ENCODE measurements at places on chromosomes 12 and 14.

- DNase-seq: no peak
Measured at GRCh38 chr14:68217791-68218340, 398.3 kb downstream of the RAD51B start.

DNA sequence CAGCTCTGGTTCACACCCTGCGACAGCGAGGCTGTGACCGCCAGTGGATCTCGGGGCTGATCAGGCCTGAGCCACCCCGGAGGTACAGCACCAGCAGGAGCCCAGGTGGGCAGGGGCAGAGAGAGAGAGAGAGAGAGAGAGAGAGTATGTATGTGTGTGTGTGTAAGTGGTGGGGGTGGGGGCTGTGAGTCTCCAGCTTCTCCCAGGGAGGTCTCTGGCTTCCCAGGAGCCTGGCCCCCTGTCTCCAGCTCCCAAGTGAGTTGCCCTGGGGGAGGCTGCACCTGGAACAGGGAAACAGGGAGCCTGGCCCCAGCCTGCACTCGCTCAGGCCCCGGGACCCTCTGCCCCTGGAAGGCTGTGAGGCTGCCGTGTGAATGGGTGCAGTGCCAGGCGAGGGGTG lies 2.0 kb downstream of the C14orf180 start:
- DNase-seq: no peak

DNA sequence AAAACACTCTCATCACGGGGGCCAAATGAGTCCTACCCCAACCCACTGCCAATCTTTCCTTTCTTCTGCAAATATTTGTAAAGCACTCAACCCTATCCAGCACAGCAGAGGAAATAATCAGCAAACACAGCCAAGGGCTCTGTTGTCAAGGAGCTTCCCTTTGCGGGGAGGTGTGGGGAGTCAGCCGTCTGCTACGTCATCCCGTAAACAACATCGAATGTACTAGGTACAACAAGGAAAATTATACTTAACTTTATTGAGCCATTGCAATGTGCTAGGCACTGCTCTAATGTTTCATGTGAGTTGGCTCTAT lies 22.8 kb downstream of the TMEM63C start:
- DNase-seq: no peak

GRCh38 chr12:120993496-120993895 lies 15.2 kb downstream of the HNF1A start:
- DNase-seq: no peak

- DNase-seq: no peak
Measured at GRCh38 chr14:105178868-105179140, 2.3 kb downstream of the NUDT14 start.

DNA sequence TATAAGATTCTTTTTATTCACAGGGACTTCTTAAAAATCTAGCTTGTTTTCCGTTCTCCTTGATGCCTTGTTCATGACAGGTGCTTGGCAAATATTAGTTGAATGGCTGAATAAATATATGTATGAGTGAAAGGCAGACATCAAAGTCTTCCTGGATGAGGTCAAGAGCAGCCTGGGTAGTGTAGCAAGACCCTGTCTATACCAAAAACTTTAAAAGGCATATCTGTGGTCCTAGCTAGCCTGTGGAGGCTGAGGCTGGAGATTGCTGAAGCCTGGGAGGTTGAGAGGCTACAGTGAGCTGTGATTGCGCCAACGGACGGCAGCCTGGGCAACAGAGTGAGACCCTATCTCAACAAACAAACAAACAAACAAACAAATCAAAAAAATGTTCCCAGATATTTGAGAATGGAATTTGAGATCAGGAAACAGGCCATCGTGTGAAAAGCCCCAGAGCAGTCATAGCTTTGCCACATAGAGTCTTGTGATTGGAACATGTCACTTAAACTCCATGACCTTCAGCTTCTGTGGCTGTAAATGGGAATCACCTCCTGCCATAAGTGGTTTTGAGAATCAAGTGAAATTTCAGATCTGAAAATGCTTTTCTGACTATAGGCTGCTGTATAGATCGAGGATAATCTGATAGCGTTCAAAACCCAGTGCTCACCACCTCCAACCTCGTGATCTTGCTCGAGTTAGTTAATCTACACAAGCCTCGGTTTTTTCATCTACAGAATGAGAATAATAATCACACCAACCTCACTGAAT lies 64.3 kb downstream of the ZFP36L1 start:
- no peak for DNase-seq

DNA sequence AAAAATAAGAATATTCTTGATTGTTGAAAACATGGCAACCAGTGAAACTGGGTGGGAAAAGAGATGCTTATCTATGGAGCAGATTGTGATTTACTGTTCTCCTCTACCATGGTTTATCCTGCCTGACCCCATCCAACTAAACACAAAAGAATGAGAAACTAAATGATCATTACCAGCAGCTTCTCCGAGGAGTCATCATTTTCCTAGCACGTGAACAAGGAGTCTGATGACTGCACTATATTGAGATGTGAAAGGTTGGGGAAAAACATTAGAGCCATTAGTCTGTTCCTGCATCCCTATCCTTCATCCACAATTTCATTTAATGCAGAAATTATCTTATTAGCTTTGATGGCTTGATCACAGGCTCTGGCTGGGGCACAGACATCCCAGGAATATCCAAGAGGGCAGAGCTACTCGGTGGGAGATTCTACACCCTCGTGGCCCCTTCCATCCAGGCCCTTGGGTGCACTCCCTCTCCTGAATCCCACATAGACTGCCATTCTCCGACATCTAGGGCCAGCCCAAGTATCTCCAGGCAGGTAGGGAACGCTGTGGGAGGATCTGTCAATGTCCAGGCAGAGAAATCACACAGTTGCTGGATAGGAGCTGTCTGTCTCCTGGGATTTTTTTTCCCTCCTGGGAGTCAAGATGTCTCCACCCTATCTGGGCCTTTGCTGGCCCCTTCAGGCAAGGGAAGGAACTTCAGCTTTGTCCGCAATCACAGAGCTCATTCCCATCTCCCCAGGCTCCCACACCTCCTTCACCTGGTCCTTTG lies 43.3 kb upstream of the DHRS4 start:
- peak; percentile 40 for DNase-seq

- DNase-seq: no peak
Measured at GRCh38 chr12:118591-118990, 52.0 kb downstream of the IQSEC3 start.

DNA sequence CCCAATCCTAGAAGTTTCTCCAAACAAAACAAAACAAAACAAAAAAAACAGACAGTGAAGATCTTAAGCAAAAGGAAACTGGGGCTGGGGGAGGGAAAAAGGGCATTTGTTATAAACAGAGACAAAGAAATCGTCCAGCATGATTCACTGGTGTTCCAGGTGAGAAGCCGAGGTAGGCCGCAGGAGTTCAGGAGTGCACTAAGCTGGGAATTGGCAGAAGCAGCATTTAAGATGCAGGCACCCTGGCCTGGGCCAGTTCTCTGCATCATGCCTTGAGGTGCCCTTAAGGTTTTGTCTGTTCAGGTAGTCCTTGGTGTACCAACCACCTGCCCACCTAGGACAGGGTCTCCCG lies 11.2 kb downstream of the TBX3 start:
- no peak for DNase-seq

DNA sequence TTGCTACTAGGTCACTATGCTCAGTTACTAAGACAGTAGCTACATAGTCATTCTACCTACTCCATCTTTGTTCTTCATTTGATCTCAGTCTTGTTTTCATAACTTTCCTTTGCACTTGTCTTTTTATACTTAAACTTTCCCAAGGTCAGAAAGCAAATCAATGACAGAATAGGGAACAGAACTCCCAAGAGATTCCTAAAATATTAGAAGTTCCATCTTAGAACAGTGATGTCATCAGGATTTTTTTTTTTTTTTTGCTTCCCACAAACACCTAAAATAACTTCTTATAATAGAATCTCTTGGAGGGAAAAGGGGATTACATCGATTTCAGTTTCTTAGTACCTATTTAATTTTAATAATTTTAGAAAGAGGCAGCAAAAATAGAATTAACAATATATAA lies 65.8 kb downstream of the NTN4 start:
- DNase-seq: no peak

DNA sequence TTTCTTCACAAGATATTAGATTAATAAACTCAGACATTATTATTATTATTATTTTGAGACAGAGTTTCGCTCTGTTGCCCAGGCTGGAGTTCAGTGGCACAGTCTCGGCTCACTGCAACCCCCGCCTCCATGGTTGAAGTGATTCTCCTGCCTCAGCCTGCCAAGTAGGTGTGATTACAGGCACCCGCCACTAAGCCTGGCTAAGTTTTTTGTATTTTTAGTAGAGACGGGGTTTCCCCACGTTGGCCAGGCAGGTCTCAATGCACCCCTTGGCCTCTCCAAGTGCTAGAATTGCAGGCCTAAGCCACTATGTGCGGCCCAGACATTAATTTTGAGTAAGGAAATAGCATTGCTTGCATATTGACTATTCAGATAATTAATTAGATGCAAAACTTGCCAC lies 554.9 kb upstream of the LRFN5 start:
- DNase-seq: no peak

DNA sequence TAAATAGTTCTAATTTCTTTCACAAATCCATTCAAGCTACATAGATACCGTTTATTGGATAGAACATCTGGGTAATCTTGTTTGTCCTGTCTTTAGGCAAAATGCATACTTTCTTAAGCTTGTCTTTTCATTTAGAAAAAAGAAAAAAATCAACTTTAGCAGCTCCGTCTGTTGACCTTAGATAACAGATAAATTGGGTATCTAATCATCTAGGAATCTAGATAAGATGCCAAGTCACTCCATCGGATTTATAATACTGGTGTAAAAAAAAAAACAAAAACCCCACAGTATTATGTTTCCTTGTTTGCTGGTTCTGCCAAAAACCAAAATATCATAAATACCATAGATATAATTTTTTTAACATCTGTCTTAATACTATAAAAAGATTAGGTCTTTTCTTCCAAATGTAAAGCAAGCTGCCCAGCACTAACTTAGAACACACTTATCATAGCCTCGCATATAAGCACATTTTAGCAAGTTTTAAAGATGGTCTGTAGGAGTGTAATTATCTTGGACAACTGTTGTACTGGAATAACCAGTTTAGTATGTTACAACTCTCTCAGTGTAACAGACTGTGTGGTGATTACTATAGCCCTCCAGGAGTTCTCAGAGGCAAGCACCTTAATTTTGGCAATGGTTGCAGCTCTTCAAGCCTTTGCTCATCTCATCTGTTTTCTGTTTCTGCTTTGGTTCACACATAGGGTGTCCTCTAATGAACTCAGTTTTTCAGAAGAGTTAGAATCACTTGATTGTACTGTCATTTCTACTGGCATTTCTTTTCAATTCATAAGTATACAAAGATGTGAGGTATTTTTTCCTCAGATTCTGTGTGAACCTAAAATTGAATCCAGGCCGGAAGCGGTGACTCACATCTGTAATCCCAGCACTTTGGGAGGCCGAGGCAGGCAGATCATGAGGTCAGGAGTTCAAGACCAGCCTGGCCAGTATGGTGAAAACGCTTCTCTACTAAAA lies 83.1 kb downstream of the ANO6 start:
- DNase-seq: peak; percentile 56

DNA sequence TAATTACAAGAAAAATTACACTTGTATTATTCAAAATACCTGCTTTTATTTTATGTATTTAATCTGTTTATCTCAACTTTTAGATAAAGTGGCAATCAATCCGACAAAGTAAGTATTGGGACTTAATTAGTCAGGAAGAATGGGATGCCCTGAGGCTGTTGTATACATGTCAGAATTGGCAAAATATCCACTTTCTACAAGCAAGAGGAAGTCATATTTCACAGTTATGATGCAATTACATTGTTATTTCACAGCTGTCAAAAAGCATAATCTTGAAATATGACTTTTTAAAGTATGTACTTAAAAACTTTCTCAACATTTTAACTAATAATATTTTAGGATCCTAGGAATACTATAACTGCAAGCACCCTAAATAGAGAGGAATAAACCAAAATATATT lies 357.1 kb upstream of the MGAT4C start:
- peak; percentile 6 for DNase-seq

DNA sequence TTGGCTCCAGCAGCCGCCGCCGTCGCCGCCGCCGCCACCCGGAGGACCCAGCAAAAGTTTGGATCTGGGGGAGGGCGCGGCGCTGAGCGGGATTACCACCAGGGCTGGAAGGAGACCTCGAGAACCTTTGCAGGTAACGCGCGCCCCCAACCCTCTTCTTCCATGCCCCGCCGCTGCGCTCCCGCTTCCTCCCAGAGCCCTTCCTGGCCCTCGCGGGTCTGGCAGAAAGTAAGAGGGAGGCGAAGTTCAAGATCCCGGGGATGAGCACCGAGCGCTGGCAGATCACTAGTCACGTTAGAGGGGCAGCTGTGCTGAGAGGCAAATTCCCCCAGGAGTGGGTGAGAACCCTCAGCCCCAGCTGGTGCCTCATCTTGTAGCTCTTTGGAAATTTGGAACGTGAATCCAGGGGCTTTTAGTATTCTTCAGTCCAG lies 3.9 kb downstream of the FLRT2 start:
- DNase-seq: no peak

- DNase-seq: no peak
Measured at GRCh38 chr14:68757618-68758081, 35.2 kb downstream of the ZFP36L1 start.

GRCh38 chr12:627863-628741 lies 35.1 kb downstream of the NINJ2 start:
- no peak for DNase-seq

GRCh38 chr12:83161456-83161855 lies 474.8 kb downstream of the TMTC2 start:
- DNase-seq: peak; percentile 30

GRCh38 chr12:41634091-41634490 lies 446.0 kb downstream of the PDZRN4 start:
- DNase-seq: no peak

DNA sequence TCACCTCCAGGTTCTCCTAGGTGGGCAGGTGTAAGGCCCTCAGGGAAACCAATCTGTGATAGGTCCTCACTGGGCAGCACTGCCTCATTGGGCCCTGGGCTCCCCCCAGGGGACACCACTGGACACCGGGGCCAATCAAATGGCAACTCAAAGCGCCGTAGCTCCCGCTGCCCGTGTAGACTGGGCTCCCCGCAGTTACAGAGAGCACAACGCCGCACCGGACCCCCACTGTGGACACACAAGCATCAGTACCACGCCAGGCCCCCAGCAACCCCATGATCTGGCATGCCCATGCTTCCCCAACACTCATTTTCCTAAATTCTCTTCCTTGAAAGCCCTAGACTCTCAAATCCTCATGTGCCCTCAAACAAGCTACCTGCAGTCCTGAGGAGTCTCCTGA lies 6.1 kb downstream of the KMT2D start:
- DNase-seq: no peak

DNA sequence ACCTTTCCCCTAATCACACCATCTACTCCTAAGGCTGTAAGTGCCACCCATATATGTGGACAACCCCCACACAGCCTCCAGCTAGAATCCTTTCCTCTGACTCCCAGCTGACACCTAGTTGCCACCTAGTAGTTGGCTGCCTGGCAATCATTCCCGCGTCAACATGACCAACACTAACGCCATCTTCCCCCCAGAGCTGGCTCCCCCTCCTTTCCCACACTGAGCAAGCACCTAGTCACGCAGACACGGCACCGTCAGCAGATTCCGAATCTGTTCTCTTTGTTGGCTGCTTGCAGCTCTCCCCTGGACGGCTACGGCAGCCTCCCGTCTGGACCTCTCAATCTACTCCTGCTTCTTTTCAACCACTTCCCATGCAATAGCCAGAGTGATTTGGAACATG lies 27.7 kb downstream of the UBR7 start:
- DNase-seq: no peak

Measured in fibroblast of skin of left quadriceps (primary cell).